ENCODE measurements at places on chromosomes 5 and 9.

- DNase-seq, result no peak
Measured at GRCh38 chr5:141623186-141623585, 4.4 kb upstream of the DIAPH1 start.

GRCh38 chr5:159210210-159210661, 883 bp upstream of the RNF145 start:
- DNase-seq, result no peak

DNA sequence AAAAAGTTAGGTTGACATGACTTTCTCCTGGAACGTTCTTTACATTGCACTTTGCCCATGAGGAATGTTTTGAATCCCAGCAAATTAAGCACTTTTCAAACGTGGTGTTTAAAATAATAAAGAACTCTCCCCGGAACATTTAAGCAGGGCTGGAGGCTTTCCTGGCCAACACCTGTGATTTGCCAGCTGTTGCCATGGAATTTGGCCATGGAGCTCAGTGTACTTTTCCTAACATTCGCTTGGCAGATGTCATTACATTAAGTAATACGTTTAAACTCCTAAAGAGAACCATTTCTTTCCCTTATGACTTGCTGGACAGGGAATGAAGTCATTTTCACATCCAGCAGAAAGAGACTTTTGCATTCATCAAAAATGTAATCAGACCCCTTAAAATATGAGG, 146.1 kb downstream of the GAS1 start:
- DNase-seq, result no peak

DNA sequence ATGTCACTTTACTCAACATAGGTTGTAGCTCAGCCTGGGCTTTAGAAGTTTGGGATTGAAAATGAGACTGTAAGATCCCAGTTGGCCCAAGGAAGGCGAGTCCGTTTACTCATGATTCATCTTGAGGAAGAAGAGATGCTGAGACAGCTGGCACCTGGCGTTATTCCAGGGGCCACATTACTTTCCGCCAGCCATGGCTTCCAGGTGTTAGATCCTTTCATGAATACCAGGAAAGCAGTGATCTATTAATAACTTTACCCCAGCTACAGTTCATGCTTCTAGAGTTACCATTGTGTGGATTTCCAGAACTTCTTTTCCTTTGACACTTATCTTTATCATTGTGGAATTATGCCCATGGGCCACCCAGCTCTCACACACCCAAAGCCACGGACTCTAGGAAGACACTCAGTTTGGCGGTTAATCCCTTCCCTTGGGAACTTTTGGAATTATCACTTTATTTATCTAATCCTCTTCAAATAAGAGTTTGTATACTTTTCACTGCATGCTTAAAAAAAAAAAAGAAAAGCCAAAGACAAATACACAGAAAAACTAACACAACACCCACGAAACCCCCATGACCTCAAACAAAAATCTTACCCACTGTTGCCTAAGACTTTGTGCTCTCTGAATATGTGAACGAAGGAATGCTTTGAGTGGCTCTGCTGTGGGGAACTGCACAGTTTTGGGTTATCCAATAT, 26.9 kb downstream of the RAI14 start:
- DNase-seq, result no peak

DNA sequence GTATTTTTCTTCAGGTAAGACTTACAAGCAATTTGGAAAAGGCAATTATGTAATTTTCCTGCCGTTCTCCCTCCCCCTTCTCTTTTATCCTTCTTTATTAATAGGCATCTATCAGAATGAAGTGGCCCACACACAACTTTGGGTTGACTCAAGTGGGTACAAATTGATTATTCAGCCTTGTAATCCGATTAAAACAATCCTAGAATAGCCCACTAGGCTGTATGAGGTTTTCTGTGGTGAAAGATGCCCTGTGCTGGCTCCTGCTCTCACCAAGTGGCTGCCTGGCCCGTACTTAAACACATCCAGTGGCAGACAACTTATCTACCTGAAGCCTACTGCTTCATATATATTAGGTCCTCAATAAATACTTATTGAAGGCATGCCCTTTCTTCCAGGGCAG, 177.3 kb upstream of the C9orf72 start:
- DNase-seq, result no peak
